Neuronal stem cell (in vitro differentiated cells): ENCODE measurements at places on chromosomes 16 and 17.

DNA sequence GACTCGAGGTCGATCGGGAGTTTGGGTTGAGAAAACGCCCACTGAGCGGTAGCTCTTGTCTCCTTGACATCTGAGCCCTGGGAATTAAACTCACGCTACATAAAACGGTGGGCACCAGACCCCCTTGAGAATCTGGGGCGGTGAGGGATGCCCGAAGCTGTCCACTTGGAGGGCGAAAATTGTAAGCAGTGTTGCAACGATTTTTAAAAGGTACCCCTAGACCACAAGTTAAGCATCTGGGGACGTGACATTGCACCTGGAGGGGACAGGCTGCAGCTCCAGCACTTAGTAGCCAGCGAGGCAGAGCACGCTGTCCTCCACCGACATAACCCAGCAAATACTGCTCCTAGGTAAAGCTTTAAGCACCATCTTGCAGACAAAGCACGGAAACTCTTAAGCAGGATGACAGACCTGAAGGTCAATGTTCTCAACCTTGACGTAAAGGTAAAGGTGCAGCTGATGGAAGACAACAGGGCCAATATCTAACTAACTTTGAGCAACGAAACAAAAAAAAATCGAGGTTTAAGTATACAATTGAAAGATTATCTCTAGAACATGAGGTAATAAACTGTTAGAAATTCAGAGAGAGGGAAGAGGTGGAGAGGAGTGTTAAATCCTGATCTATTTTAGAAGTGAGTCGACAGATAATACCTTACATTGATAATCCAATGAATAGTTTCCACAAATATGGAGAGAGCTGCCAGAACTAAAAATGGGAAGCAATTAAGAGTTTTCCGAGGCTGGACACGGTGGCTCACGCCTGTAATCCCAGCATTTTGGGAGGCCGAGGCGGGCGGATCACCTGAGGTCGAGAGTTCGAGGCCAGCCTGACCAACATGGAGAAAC lies 921 bp upstream of the CDR2 start:
- no peak for DNase-seq

DNA sequence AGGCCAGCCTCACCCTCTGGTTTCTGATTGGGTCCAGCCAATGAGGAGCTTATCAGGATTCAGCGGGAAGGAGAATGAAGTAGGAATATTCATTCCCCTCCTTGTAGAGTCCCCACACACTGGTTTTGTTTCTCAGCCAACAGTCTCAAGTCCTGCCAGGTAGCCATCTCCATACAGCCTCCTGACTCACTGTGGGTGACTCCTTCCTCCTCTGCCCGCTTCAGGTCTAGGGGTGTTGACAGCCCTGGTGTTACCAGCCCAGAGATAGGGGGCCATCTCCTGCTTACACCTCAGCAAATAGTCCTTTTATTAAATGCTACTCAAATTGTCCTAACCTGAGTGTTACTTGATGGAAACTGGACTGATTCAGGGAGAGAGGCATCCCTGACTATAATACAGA lies 4.0 kb upstream of the MFAP4 start:
- no peak for DNase-seq

DNA sequence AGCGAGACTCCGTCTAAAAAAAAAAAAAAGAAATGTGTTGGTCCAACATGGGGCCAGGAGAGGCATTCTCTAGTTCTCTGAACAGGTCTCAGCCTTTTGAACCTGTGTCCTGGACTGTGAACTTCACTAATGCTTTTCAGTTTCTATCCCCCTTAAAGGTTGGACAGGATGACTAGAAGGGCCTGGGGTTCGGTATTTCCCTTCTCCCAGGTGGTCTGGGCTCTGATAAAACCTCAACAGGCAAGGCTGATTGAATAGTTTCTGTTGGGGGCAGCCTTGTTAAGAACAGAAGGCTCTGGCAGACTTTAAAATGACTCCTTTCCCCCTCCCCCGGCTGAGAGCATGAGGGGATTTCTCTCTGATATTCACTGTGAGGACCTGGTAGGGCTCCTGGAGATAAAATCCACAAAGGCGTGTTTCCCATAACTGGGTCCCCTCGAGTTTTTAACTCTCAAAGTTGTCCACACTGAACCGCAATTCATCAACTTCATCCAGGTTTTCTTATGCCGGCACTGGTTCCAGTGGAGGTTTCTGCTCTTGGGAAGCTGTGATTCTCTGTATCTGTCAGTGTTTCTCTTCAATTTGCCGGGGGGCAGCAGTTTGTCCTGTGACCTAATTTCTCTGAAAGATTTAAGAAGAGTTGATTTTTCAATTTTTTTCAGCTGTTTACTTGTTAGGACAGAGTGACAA lies 91.3 kb downstream of the METRNL start:
- no peak for DNase-seq

DNA sequence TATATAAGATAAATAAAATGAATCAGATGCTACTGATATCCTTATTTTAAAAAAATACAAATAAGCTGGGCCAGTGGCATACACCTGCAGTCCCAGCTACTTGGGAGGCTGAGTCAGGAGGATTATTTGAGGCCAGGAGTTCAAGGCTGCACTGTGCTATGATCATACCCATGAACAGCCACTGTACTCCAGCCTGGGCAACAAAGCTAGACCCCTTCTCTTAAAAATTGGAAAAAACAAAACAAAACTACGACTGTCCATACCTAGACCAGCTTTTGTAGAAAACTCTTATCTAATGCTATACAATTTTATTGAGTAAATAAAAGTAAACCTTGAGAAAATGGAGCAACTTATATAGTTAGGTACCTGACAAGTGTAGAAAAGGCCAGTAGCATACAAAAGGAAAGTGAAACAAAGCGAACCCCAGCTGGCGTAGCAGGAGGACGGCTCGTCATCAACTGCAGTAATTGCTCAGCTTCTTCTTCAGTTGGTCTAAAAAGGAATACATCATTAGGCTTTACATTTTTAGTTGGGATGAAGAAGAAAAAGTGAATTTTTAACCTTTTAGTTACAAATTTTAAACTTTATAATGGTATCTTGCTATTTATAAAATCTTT lies 23.6 kb downstream of the INTS2 start:
- no peak for DNase-seq

DNA sequence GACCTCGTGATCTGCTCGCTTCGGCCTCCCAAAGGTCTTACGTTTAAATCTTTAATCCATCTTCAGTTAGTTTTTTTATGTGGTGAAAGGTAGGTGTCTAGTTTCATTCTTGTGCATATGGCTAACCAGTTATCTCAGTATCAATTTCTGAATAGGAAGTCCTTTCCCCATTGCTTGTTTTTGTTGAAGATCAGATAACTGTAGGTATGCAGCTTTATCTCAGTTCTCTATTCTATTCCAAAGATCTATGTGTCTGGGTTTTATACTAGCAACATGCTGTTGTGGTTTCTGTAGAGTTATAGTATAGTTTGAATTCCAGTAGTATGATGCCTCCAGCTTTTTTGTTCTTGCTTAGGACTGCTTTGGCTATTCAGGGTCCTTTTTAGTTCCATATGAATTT lies 65.2 kb downstream of the TNFRSF13B start:
- DNase-seq = no peak

GRCh38 chr16:662597-662996 lies 5.3 kb upstream of the RHOT2 start:
- no peak for DNase-seq

DNA sequence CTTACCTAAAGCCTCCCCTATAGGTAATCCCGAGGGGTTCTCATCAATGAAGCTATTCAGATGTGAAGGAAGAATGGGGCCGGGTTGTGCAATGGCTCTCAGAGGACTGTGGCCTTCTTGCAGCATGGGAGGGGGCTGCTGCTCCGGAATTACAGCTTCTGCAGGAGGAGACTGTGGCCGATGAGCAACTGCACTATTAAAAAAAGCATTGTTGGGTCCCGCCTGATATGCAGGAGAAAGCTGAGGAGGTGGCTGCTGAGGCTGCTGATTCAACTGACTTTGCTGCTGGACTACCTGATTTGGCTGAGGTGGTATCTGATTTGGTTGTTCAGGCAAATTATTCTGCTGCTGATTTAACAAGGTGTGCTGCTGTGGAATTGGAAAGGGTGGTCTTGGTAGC lies 64.8 kb downstream of the CACNG1 start:
- no peak for DNase-seq

GRCh38 chr16:61014869-61015268 lies 1021.4 kb downstream of the CDH8 start:
- DNase-seq = no peak

- DNase-seq = no peak
These were observed 1.4 kb downstream of the MVP start for GRCh38 chr16:29821643-29822115.

- DNase-seq = no peak
These were observed 22.7 kb downstream of the LDHD start for GRCh38 chr16:75093598-75094540.

- no peak for DNase-seq
These were observed 26.6 kb downstream of the ARHGAP27 start for GRCh38 chr17:45406107-45406506.

GRCh38 chr17:64236827-64237403 lies 26.1 kb downstream of the TEX2 start:
- DNase-seq = no peak

GRCh38 chr17:16255481-16255921 lies 38.5 kb downstream of the PIGL start:
- peak; percentile 15 for DNase-seq
